Lung (tissue), 17 donors: ENCODE measurements at places on chromosomes 16 and 17. TPM values are rescaled to one million over a fixed set of nuclear protein-coding genes. Genes with fewer than 3 reads are reported as not detected.

Gene NT5C
- polyA plus RNA-seq = 81.2 TPM

DNA sequence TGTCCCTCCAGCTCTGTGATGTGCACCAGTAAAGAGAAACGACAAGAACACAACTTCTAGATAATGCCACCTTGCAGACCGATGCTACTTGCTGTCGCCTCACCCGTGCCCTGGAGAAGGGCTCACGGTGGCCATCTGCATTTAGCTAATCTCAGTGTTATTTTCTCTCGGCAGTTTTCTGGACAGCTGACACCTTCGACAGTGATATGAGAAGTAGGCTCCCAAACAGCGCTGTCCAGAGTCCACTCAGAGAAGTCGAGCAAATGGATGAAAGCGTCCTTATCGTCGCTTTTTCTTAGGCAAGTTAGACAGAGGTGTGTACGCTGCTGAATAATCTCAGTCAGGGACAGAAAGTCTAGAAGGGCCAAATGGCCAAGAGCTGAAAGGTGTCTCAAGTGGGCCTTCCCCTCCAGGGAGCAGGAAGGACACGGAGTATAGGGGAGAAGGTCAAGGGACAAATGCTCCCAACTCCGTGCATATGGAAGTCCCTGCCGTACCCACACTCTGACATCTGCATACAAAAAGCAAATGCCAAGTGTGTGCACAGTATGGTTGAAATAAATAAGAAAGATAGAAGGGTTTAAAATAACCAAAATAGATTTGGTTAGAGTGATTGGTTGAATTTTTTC is 42.4 kb upstream of the MYOCD start:
- no peak for DNase-seq
- H3K4me1 ChIP-seq = no peaks in the 10 kb centered on the region
- H3K36me3 ChIP-seq = no peaks in the 10 kb centered on the region
- H3K27me3 ChIP-seq = no peaks in the 10 kb centered on the region
- H3K27ac ChIP-seq = no peak overlapping the region

DNA sequence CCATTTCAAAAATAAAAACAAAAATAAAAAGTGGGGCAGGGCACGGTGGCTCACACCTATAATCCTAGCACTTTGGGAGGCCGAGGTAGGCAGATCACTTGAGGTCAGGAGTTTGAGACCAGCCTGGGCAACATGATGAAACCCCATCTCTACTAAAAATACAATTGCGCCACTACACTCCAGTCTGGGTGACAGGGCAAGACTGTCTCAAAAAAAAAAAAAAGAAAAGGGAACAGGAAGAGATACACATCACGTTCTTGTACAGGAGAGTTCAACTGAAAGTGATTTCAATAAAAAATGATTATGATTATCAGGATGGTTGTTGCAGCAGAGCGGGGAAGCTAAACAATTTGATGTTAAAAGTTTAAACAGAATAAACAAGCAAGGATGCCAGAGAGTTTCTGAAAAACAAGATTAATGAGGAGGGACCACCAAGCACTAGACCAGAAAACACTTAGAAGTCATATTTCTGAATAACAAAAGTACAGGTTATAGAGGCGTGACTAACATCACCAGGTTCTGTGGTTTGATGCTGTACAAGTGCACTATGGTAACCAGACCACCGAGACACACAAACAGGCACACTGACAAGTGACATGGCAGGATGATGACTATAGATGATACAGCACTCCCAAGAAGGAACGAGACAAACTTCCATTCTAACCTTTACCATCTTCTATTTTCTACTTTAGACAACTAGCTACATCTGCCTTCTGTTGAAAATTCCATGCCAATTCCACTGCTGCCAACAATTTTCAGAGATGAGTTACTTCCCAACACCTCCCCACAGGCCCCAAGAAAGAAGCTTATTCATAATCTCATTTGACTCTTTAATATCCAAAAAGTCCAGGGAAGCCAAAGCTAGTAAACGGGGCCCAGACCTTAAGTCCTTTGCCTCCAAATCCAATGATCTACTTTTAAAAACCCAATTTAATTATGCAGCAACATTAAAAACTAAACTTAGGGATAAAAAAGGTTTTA is 11.8 kb downstream of the DNAJA2 start:
- H3K27me3 ChIP-seq = no peaks in the 10 kb centered on the region
- H3K27ac ChIP-seq = no peak overlapping the region
- no peak for DNase-seq
- H3K4me3 ChIP-seq = no peak overlapping the region
- H3K36me3 ChIP-seq = peaks cover 62% of the 10 kb centered on the region

- H3K4me3 ChIP-seq = no peak overlapping the region
- DNase-seq = no peak
- H3K27me3 ChIP-seq = no peaks in the 10 kb centered on the region
- H3K36me3 ChIP-seq = no peaks in the 10 kb centered on the region
These were observed 34.7 kb downstream of the MYO15A start for GRCh38 chr17:18143044-18143936.

Gene TAF1C
- 44.2 TPM for polyA plus RNA-seq

- H3K36me3 ChIP-seq = no peaks in the 10 kb centered on the region
- no peak overlapping the region for H3K4me3 ChIP-seq
These were observed 13.1 kb downstream of the ABCA9 start for GRCh38 chr17:69047368-69048263.

GRCh38 chr17:72164158-72164739 is 43.4 kb downstream of the SOX9 start:
- H3K4me3 ChIP-seq = no peak overlapping the region
- peaks cover 4% of the 10 kb centered on the region for H3K4me1 ChIP-seq
- H3K36me3 ChIP-seq = no peaks in the 10 kb centered on the region
- no peak for DNase-seq
- H3K27me3 ChIP-seq = no peaks in the 10 kb centered on the region

- DNase-seq = no peak
- H3K27me3 ChIP-seq = no peaks in the 10 kb centered on the region
- H3K36me3 ChIP-seq = no peaks in the 10 kb centered on the region
- H3K4me3 ChIP-seq = no peak overlapping the region
- no peaks in the 10 kb centered on the region for H3K4me1 ChIP-seq
These were observed 19.2 kb downstream of the CEP112 start for GRCh38 chr17:66172691-66173223.

Gene TLCD3B
- not detected for polyA plus RNA-seq
